Activated CD4-positive, alpha-beta T cell treated with anti-CD3 and anti-CD28 coated beads, Interleukin-10, Interleukin-2, amounts not matched to agents 100 ng/mL and 50 ng/mL, durations not matched to agents 16 hours and 8 hours (primary cell): ENCODE measurements at places on chromosomes 12 and 14.

GRCh38 chr14:71247106-71247505 is 339.8 kb downstream of the PCNX1 start:
- no peak for DNase-seq

- DNase-seq, result no peak
Measured at GRCh38 chr12:96143827-96144565, 50.2 kb upstream of the ELK3 start.

- DNase-seq, result no peak
Measured at GRCh38 chr12:104969343-104969742, 11.3 kb upstream of the SLC41A2 start.

DNA sequence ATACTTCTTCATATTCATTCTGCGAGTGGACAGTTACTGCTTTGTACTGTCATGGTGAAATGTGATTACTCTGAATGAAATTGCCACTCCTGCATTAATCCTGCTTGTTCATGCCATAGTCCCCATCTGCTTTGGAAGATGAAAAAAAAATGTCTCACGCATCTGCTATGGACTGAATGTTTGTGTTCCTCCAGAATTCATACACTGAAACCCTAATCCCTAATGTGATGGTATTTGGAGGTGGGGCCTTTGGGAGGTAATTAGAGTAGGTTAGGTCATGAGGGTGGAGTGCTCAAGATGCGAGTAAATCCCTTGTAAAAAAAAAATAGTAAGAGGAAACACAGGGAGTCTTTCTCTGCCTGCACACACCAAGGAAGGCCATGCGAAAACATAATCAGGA is 427.2 kb downstream of the TMTC2 start:
- DNase-seq, result no peak

DNA sequence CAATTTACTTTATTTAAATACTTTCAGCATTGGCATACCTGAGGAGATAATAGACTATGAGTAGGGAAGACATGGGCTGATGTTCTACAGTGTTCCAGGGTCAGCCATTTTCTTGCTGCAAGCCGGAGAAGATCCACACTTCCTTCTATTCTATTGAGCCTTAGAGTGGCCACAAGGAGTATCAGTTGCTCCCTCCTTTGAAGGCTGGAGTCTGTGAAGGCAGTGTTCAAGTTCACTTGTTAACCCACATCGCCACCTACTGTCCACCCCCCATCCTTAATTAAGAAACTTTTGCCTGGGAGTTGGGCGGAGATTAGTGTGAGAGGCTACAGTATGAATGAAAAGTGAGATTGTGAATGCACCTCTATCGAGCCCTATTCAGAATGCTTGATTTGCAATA is 666.6 kb downstream of the NRXN3 start:
- DNase-seq, result peak; percentile 46

- no peak for DNase-seq
Measured at GRCh38 chr14:72559669-72560255, 334.1 kb downstream of the DPF3 start.

GRCh38 chr14:44204061-44204835 is 302.8 kb downstream of the FSCB start:
- DNase-seq, result no peak

DNA sequence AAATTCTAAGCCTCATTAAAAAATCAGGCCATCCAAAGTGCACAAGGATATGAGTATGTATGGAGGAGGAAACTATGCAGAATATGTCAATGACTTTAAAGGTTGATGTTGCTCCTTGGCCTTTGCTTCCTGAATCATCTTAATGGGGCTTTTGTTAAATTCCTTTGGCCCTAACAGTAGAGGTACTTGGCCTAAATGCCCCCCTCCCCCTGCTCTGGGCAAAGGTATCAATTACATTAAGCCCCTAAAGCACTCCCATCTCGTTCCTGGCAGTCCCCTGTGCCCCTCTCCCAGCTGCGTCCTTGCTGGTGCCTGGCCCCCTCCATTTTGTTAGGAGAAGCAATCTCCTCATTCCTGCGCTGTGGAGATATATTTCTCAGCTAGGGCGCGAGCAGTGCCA is 4.8 kb downstream of the COPZ1 start:
- DNase-seq, result no peak

GRCh38 chr14:89678768-89679167 is 261.7 kb upstream of the FOXN3 start:
- DNase-seq, result no peak

DNA sequence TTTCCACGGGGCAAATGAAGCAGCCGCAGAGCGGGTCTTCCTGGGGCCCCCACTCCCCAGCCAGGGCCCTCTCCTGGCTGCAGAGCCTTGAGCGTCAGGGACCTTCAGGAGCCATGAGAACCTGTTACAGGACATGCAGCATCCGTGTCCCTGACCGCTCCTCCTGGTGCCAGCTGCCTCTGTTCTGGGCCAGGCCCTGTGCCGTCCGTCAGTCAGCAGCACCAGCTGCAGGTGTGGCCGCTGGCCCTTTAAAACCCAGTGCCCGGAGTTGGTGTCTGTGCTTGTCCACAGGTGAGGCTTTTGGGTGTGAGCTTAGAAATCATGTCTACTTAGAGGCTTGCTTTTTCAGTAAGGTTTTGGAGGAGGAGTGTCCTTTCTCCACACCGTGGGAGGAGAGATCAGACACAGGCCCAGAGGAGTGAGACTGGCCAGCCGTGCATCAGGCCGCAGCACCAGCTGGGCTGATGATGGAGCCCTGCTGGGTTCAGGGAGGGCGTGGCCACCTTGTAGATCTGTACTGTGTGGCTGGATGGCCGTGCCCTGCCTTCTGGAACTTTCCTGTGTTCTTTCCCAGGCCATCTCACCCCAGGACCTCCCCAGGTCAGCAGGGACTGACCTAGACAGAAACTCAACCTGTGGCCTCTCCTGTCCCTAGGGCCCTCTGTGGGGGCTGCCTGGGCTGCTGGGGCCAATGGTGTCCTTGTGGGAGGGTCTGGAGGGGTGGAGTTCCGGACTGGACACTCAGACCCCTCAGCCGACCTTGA is 27.1 kb downstream of the AACS start:
- DNase-seq, result no peak

- DNase-seq, result no peak
Measured at GRCh38 chr14:68247676-68248268, 428.2 kb downstream of the RAD51B start.

DNA sequence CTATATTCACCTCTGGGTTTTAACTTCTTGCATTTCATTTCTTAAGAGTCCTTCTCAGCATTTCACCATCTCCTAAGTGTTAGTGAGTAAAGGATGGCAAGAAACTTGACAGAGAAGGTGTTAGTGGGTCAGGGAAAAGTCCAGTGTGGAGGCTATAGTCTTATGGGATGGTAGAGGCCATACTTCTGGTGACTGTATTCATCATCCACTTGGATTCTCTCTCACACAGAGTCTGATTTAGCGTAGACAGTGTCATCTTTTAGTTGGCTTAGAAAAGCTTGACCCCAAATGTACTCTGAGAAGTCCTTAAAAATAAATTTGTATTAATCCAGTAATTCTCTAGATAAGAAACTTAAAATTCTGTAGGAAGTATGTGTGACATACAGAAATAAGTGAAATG is 232.4 kb upstream of the FBXO33 start:
- no peak for DNase-seq

- no peak for DNase-seq
Measured at GRCh38 chr12:5364036-5364770, 67.7 kb upstream of the NTF3 start.

GRCh38 chr12:32365473-32366064 is 33.8 kb upstream of the FGD4 start:
- DNase-seq, result peak; percentile 67

DNA sequence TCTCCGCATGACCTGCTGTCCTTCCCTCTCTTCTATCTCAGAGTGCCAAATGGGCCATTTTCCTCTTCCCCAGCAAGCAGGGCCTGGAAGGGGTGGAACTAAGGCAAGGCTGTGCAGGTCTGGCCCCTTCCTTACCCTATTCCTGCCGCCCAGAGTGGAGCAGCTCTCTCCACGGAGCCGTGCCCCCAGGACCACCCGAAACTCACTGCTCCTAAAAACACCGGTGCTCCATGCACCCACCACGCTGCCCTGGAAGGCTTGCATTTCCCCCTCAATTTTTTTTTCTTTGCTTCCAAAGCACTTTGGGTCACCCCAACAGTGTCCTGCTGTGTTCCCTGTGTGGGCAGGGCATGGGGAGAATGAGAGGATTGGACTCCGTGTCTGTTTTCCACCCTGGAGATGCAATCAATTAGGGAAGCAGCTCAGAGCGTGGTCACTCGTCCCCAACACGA is 48.5 kb upstream of the MEG3 start:
- no peak for DNase-seq

GRCh38 chr14:56733396-56733795 is 76.9 kb downstream of the OTX2 start:
- no peak for DNase-seq

- no peak for DNase-seq
Measured at GRCh38 chr12:28855761-28856310, 293.2 kb upstream of the FAR2 start.

- DNase-seq, result no peak
Measured at GRCh38 chr14:96901227-96901626, 104.0 kb downstream of the VRK1 start.

DNA sequence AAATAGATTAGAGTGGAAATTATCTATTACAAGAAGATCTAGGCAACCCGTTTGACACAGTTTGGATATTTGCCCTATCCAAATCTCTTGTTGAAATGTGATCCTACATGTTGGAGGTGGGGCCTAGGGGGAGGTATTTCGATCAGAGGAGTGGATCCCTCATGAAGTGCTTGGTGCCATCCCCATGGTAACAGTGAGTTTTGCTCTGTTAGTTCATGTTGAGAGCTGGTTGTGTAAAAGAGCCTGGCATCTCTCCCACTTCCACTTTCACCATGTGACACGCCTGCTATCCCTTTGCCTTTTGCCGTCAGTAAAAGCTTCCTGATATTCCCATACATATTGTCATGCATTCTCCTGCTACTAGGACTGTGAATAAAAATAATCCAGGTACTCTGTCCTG is 66.4 kb upstream of the FLRT2 start:
- no peak for DNase-seq

- peak; percentile 22 for DNase-seq
Measured at GRCh38 chr12:51593539-51593938, 2.5 kb downstream of the SCN8A start.

- no peak for DNase-seq
Measured at GRCh38 chr12:106086696-106087095, 52.1 kb downstream of the NUAK1 start.

- no peak for DNase-seq
Measured at GRCh38 chr12:89064151-89064550, 288.1 kb downstream of the DUSP6 start.

DNA sequence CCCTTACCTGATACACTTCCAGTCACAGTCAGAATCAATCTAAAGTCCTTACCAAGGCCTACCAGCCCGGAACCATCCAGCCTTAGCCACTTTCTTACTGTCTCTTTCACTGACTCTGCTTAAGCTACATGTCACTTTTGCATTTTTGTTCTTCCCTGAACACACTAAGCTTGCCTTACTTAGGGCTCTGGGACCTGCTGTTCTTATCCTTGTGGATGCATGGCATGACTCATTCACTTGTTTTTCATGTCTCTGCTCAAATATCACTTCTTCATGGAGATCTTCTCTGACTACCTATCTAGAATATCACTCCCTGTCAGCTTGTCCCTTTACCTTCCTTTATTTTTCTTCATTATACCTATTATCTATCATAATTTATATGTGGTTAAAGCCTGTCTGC is 65.6 kb upstream of the ZDHHC17 start:
- DNase-seq, result no peak
